ENCODE measurements at places on chromosomes 16 and 17.
A peak's percentile ranks its signal among the peaks of the same experiment; 100 is the strongest.

DNA sequence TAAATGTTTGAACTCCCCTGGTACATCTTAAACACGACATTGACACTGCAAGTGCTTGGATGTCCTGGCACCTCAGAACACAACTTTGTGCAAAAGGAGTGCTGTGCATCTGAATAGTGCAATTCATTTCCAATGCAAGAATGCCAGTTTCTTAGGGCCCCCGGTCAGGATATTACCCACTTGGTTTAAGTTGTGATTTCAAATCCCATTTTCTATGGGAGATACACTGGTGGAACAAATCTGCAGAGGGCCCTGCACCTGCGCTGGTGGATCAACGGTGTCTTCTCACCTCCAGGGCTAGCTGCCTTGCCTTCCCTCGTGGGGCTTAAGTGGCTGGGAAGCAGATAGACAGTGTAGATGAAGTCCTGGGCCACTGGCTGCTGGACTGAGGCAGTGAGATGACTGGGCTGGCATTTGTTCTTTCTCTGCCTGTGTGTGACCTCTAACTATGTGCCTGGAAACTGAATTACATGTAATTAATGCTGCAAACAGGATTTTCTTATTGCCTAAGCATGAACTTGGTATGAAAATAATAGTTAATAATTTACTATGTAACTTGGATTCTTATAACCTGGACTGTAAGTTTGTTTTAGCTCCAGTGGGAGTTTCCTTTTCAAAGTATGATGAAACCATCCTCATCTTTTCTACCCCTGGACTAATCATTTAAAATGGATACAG, 20.9 kb downstream of the HAPSTR1 start:
- DNase-seq = no peak

DNA sequence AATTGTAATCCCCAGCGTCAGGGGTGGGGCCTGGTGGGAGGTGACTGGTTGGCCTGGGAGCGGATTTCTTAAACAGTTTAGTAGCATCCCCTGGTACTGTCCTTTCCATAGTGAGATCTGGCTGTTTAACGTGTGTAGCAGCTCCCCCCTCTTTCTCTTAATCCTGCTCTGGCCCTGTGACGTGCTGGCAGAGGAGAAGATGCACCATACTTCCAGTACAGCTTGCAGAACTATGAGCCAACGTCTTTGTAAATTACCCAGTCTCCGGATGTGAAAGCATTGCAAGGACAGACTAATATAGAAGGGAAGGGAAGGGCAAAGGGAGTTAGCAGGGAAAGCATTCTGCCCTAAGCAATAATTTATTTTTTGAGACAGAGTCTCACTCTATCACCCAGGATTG, 83.9 kb downstream of the RMI2 start:
- no peak for DNase-seq

DNA sequence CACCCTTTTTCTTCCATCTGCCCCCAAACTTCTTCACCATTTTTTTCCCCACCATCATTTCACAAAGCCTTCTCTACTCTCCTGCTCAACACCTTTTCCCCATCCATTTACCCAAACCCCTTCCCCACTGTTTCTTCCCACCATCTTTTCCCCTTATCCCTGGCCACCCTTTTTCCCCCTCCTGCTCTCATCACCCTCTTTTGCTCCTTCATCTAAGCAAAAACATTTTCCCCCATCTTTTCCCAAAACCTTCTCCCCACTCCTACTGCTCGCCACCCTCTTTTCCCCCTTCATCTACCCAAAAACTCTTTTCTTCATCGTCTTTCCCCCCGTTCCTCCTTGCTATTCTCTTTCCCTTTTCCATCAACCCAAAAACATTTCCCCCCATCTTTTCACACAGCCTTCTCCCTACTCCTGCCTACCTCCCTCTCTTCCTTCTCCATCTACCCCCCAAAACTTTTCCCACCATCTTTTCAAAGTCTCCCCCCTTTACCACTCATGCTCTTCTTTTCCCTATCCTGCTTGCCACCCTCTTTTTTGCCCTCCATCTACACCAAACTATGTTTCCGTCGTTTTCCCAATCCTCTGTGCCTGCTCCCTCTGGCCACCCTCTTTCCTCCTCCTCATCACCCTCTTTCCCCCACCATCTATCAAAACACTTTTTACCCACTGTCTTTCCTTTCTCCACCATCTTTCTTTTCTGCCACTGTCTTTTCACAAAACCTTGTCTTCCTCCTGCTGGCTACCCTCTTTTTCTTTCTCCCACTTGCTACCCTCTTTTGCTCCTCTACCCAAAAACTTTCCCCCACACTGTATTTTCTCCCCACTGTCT, 205.8 kb upstream of the WSB1 start:
- no peak for DNase-seq

- no peak for DNase-seq
Measured at GRCh38 chr16:79980650-79981521, 380.3 kb upstream of the MAF start.

DNA sequence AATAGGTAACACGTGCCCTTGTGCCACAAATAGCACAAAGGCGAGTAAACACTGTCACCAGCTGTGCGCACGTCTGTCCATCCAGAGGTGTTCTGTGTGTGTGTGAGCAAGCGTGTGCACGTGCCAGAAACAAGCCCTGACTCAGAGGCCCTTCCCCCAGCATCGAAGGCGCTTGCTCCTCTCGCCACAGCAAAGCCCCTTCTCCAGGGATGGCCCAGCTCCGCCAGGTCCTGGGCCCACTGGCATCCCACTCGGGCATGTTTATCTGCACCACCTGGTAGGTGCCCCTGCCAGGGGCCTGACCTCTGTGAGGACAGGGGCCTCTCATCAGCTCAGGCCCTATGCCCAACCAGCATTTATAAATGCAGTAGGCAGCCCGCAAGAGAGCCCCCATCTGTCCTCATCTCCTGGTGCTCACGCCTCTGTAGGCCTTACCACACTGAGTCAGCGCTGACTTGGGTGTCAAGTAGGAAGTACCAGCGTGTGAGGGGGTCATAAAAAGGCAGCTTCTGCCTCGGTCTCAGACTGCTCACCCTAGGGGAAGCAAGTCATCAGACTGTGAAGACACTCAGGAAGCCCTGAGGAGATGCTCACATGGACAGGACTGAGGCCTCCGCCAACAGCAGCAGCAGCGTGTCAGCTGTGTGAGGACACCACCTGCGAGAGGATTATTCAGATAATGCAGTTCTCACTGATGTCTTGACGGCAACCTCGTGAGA, 10.8 kb downstream of the TMEM235 start:
- no peak for DNase-seq

- no peak for DNase-seq
Measured at GRCh38 chr17:47669081-47669480, 19.4 kb downstream of the KPNB1 start.

- DNase-seq = no peak
Measured at GRCh38 chr16:23374721-23375510, 72.8 kb downstream of the SCNN1B start.

GRCh38 chr16:29154676-29155121, 169.8 kb downstream of the LAT start:
- DNase-seq = peak; percentile 28

- no peak for DNase-seq
Measured at GRCh38 chr17:65027305-65027704, 29.2 kb downstream of the GNA13 start.

- DNase-seq = peak; percentile 35
Measured at GRCh38 chr17:29042679-29043538, at the start of gene PIPOX. TSS of gene PIPOX (plus strand) at chr17:29043141. CDS start at chr17:29043226, 85 bp downstream.

Data from adrenal gland (tissue), 19 donors.